Activated CD4-positive, alpha-beta T cell treated with anti-CD3 and anti-CD28 coated beads, Interleukin-2, amount 50 U/mL, for 48 hours (primary cell): ENCODE measurements at places on chromosomes 11 and 22.

DNA sequence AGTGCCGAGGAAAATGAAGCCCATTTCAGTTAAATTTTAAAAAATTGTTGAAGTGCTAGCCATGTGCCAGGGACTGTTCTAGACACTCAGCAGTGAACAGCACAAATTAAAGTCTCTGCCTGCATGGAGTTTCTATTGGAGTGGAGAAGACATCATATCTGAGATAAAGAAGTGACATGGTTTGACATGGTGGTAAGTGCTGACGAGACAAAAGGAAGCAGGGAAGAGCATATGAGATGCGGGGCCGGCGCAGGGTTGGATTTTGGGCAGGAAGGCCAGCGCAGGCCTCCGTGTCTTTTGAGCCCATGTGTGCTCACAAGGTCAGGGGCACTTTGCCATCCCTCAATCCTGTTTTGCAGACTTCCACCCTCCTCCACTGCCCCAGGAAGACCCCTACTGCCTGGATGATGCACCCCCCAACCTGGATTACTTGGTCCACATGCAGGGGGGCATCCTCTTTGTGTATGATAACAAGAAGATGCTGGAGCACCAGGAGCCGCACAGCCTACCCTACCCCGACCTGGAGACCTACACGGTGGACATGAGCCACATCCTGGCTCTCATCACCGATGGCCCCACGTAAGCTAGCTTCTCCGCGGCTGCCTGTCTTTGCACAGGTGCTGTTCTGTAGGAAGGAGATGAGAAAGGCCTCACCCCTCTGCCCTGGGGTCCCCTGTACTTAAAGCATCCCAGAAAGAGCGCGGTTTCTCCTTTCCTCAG, 29.6 kb downstream of the AMPD3 start:
- DNase-seq: no peak

GRCh38 chr11:43802509-43802908, 78.1 kb upstream of the ALKBH3 start:
- DNase-seq: no peak

- DNase-seq: no peak
These were observed 10.0 kb upstream of the FAM83F start for GRCh38 chr22:39984746-39985145.

- peak; percentile 47 for DNase-seq
These were observed 14.2 kb downstream of the PEX26 start for GRCh38 chr22:18091916-18092526.

DNA sequence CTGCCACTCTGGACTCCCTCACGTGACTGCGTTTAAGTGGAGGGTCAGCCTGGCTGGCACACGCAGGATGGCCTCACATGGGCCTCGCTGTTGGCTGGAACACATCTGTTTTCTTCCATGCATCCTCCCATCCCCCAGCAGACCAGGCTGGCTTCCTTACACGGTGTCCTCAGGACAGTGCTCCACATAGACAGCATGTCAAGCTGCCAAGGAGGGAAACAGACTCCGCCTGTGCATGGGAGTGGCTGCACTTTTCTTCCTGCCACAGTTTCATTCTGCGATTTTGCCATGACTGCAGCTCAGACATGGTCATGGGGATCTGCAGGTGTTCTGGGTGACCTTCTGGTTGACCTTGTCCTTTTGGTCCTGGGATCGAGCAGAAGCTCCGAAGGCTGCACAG, 344.2 kb downstream of the SHANK2 start:
- no peak for DNase-seq

- DNase-seq: no peak
These were observed 786.7 kb downstream of the TBC1D22A start for GRCh38 chr22:47548953-47549740.

GRCh38 chr22:17434856-17435255, 65.6 kb downstream of the CECR2 start:
- DNase-seq: no peak
